ENCODE measurements at places on chromosomes 7 and 10.

GRCh38 chr7:70229242-70229641 is 631.0 kb downstream of the AUTS2 start:
- DNase-seq = no peak

DNA sequence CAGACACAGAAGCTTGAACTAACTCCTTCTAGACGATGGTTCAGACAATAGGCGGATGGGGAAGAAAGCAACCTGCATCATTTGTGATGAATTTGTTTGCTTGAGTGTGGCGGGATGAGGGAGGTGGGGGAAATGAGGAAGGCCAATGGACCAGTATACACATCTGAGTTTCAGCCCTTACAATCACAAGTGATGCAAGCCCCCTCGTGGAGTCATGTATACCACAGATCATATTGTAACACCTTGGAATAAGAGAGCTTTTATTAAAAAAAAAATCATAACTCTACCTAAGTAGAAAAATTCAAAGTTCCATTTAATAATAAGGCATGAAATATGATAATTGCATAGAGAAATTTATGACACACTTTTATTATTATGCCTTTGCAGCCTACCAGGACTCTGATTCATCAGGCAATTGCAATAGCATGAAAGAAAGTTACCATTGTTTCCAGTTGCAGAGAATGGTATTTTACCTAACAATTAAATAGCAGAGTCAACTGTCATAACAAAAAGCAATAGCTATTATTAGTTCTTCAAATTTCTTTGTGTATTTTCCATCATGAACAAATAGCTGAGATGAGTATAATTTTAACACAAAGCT is 230.2 kb upstream of the AKR1E2 start:
- no peak for DNase-seq

- no peak for DNase-seq
These were observed 2.4 kb upstream of the CHST3 start for GRCh38 chr10:71961831-71962230.

DNA sequence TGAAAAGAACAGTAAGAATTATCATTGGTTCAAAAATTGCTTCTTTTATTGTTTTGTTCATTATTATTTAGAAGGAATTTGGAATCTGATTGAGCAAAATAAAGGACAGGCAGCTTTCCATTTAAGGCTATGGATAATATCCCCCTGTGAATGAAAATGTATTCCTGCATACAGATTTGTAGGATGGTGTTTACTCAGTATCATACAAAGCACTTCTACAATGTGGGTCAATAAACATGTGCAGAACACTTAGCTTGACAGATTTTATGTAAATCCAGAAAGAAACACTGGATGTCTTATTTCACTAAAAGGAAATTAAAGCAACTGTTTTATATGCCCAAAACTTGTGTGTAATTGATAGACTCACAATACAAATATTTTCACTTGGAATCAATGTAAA is 189.7 kb downstream of the THSD7A start:
- DNase-seq = no peak

GRCh38 chr10:13520194-13520593 is 8.6 kb downstream of the BEND7 start:
- DNase-seq = no peak

DNA sequence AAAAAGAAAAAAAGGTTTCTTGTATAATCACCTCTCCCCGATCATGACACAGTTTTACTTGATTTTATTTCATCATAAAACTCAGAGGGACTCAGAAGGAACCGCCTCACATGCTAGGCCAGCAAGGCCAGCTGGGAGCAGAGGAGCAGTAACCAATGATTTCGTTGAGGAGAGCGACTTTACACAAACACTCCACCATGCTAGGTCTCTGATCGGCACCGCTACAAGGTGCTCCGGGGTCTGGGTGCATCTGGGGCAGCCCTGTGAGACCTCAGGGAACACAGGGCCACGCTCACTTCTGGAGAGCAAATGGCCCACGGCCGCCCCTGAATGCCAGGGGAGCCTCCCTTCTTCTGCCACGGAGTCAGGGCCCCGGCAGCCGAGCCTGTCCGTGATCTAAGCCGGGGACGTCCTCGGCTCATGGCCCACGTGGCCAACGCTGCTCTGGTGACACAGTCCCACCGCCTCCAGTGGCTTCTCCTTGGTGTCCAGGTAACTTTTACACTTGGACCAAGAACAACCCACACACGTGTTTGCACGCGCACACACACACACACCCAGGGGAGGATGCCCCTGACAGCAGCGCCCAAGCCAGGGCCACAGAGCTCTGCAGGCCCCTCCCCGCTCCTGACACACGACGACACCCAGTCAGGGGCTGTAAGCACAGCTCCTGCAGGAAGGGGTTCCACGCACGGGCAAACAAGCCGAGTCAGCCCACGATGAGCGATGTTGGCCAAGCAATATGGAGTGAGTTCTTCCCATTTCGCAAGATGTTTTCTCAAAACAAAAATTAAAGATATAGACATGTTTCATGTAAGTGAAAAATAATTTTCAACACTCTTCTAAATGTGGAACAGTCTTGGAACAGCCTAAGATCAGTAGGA is 332.3 kb downstream of the DNAJB6 start:
- DNase-seq = no peak

- DNase-seq = no peak
These were observed 28.3 kb downstream of the NRP1 start for GRCh38 chr10:33306126-33306525.

- no peak for DNase-seq
These were observed 215.2 kb downstream of the HTR7 start for GRCh38 chr10:90642650-90643049.

DNA sequence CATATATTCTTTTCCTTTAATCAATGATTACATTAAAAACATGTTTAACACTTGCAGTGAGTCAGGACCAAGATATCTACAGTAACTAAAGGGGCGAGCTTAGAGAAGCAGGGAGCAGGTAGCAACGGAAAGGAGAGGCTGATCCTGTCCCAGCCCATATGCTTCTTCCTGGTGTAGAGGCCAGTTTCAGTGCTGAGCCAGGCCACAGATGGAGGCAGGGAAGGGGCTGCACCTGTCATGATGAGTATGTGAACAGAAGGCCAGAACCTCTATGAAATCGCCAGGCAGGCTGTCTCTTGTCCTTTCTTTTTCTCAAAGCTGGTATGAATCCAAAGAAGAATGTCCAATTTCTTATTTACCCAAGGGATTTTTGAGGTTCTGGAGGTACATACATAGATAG is 16.3 kb downstream of the REEP3 start:
- DNase-seq = no peak

- DNase-seq = no peak
These were observed 352.6 kb downstream of the PAXIP1 start for GRCh38 chr7:154650275-154650674.

GRCh38 chr10:114024876-114025610 is 18.6 kb upstream of the ADRB1 start:
- DNase-seq = no peak

- DNase-seq = no peak
These were observed 56.2 kb upstream of the TM9SF3 start for GRCh38 chr10:96642973-96643372.

GRCh38 chr10:97770255-97770654 is 1.5 kb downstream of the SFRP5 start:
- no peak for DNase-seq

- DNase-seq = no peak
These were observed 39.5 kb downstream of the RSU1 start for GRCh38 chr10:16777473-16778370.

GRCh38 chr7:150337659-150338081 is 3.8 kb downstream of the RARRES2 start:
- no peak for DNase-seq

- no peak for DNase-seq
These were observed 347.8 kb downstream of the ELMO1 start for GRCh38 chr7:37100735-37101331.

GRCh38 chr10:119478111-119478802 is 64.3 kb downstream of the RGS10 start:
- no peak for DNase-seq

- no peak for DNase-seq
These were observed 277.5 kb downstream of the PLXNA4 start for GRCh38 chr7:132298790-132299189.

GRCh38 chr7:4706384-4707216 is 24.5 kb downstream of the FOXK1 start:
- DNase-seq = no peak

DNA sequence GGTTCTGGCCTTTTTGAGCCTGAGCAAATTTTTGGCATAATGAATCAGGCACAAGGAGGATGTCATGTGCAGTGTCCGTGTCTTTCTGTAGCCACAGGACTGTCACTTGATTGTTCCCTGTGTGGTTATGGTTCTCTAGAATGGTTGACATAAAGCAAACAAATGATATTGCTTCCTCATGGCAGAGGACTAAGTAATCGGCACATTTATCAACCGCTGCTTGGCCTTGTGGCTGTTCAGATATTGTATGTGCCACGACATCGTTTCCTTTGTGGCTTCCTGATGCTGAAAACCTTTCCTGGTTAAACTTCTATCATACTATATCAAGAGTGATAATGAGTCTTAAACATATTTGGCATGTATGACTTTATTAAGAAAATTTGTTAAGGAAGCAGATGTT is 598.8 kb downstream of the SUGCT start:
- no peak for DNase-seq

Measured in stimulated activated CD8-positive, alpha-beta memory T cell treated with anti-CD3 and anti-CD28 coated beads, Interleukin-15, amount 100 ng/mL, for 1 hour (primary cell).